ENCODE measurements at places on chromosomes 2 and 18.

DNA sequence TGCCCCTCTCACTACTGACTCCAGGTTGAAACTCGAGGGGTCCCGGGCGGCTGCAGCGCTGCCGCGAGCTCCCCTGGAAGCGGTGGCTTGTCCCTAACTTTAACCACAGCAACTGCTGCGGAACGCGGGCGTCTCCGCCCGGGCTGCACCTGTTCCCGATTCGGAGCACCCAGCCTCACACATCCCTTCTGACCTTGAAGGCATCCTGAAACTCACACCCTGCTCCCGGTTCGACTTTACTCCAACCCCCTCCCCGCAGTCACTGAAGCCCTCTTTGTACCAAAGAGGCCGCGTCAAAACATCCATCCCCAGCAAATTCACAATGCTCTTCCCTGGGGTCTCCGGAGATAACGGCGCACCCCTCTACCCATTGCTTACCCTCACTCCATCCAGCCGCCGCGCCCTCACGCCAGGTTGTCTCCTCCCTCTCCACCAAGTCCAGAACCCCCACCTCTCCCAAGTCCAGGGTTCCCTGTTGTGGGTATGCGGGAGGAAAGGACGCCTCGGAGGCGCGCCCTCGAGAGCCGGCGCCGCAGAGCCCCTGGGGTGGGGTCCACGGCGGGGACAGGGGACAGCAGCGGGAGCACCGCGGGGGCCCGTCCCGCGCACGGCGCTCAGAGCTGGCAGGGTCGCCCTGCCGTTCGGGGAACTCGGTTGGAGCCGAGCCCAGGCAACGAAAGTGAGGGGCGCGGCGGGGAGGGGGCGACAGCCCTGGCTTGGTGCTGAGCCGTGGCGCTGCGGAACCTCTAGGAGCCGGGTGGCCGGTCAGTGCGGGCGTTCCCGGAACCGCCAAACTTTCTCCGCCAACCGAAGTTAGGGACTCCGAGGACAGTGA is 934 bp downstream of the MYO5B start:
- no peak for DNase-seq

DNA sequence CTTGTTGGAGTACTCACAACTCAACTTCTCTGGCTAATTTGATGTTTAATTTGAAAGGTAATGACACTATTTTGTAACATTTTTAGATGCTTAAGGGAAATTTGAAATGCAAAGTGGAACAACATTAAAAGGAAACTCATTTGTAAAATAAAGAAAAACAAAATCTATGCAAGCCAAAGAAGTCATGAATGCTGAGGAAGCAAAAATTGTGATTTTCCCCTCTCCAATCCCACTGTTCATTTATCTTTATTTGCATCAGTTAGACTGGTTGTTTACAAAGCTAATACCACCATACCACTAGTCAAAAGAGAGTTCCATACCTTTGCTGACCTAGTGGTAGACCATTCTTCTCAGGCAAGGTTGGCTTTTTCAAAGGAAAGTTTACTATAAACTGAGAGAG is 2.2 kb upstream of the B4GALT6 start:
- DNase-seq: no peak

GRCh38 chr18:58691256-58691655 is 20.0 kb downstream of the MALT1 start:
- DNase-seq: no peak

- DNase-seq: no peak
These were observed 58.6 kb upstream of the TFPI start for GRCh38 chr2:187612857-187613256.

DNA sequence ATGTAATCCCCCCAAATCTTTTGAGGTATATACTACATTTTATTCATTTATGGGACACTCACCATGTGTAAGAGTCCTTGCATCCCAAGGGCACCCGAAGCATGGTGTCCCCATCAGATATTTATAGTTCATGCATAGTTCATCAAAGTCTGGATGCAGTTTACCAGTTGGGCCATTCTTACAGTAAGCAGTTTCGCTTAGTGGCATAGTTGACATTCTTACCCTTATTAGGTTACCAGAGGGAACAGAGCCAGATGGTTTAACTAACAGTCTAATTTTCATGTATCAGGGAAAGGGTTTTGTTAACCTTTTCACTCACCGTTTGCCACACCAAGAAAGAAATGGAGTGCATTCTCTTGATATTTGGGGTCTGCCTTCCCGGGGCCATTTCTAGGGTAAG is 7.1 kb downstream of the ZNF407 start:
- no peak for DNase-seq

- DNase-seq: no peak
These were observed 317.2 kb upstream of the FIGN start for GRCh38 chr2:164053021-164053420.

- no peak for DNase-seq
These were observed 131.0 kb downstream of the PAX3 start for GRCh38 chr2:222167762-222168161.

- DNase-seq: no peak
These were observed 142.6 kb downstream of the INHBB start for GRCh38 chr2:120488531-120488930.

Measured in left lobe of liver (tissue), 2 donors.